Activated T-helper 1 cell treated with anti-CD3 and anti-CD28 coated beads, Interleukin-12 subunit alpha, Interleukin-12 subunit beta, Interleukin-2, Interleukin-4 antibody, amounts not matched to agents 30 ng/mL and 10 ng/mL and 1 ng/mL, durations not matched to agents 14 hours and 24 hours and 36 hours (primary cell): ENCODE measurements at places on chromosomes 4 and X. TPM values are rescaled to one million over a fixed set of nuclear protein-coding genes. Genes with fewer than 3 reads are reported as not detected.

DNA sequence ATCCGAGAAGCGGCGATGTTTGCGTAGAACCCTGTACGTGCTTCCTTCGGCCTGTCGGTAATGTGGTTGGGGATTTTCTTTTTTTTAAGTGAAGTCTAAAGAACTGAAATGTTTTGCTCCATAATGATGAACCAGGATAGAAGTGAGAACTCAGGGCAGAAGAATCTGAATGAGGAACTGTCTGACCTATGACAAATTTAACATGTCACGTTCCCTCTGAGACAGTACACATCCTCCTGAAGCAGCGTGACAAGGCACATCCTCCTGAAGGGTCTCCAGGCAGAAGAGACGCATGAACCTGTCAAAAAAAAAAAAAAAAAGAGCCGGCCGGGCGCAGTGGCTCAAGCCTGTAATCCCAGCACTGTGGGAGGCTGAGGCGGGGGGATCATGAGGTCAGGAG is 6.2 kb downstream of the CSF2RA start:
- DNase-seq: no peak

- DNase-seq: no peak
Observed at GRCh38 chr4:56134266-56134665, 185.5 kb downstream of the CEP135 start.

GRCh38 chr4:164956766-164957643 is 20.5 kb downstream of the TRIM61 start:
- DNase-seq: peak; percentile 78

GRCh38 chrX:44945736-44946135 is 72.7 kb downstream of the KDM6A start:
- DNase-seq: no peak

GRCh38 chr4:137000432-137000831 is 531.9 kb downstream of the PCDH18 start:
- no peak for DNase-seq

GRCh38 chr4:139799615-139800014 is 134.0 kb downstream of the MGST2 start:
- no peak for DNase-seq

DNA sequence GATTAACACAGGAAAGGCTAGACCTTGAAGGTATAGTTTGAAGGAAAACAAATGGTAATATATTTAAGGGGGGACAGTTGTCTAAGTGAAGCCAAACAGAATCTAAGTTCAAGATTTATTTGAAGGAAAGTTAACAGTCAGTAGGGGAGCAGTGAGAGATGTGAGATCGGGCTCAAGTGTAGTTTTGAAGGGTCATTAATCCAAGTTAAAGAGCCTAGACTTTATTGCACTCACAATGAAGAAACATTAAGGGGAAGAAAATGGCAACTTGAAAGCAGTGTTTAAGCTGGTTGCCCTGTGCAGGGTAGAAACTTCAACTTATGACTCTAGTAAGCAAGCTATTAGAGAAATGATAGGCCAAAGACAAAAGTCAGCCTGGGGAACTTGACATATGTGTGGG is 1952.2 kb downstream of the PCDH7 start:
- no peak for DNase-seq

- DNase-seq: no peak
Observed at GRCh38 chrX:136185401-136186022, 38.2 kb downstream of the FHL1 start.

- DNase-seq: no peak
Observed at GRCh38 chr4:88758264-88758663, 60.6 kb upstream of the NAP1L5 start.

DNA sequence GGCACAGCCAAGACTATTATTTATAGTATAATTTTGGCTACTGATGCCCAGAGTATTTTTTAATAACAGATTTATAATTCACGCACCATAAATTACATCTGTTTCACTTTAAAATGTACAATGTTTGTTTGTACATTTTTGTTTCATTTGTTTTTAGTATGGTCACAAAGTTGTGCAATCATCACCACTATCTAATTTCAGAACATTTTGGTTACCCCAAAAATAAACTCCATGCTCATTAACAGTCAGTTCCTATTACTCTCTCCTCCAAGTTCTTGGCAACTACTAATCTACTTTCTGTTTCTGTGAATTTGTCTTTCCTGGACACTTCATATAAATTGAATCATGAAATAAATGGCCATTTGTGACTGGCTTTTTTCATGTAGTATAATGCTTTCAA is 176.7 kb downstream of the SH3BGRL start:
- no peak for DNase-seq

GRCh38 chrX:20633451-20633850 is 366.7 kb upstream of the RPS6KA3 start:
- DNase-seq: no peak

The IL2RG gene
- total RNA-seq: 375 and 397 TPM in 2 replicates

The RASSF6 gene
- not detected in 2 replicates for total RNA-seq

The CLDN34 gene
- not detected in 2 replicates for total RNA-seq

The PAGE2 gene
- total RNA-seq: not detected in 2 replicates

The DGKQ gene
- total RNA-seq: 17.8 and 18.0 TPM in 2 replicates

The RPS6KA6 gene
- not detected in 2 replicates for total RNA-seq

The BEX2 gene
- total RNA-seq: 3.5 and 3.7 TPM in 2 replicates

The SPINK2 gene
- not detected in 2 replicates for total RNA-seq
